ENCODE measurements at places on chromosomes 2 and 18.
A peak's percentile ranks its signal among the peaks of the same experiment; 100 is the strongest.

DNA sequence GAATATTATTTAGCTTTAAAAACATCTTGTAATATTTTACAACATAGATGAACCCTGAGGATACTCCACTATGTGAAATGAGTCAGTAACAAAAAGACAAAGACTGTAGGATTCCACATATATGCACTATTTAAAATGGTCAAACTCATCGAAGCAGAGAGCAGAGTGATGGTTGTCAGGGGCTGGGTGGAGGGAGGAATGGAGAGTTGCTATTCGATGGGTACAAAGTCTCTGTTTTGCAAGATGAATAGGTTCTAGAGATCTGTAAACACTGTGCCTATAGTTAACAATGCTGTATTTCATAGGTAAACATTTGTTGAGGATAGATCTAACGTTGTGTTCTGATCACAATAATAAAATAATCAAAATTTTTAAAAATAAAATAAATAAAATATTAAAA lies 1675.9 kb upstream of the CELF4 start:
- DNase-seq: no peak

DNA sequence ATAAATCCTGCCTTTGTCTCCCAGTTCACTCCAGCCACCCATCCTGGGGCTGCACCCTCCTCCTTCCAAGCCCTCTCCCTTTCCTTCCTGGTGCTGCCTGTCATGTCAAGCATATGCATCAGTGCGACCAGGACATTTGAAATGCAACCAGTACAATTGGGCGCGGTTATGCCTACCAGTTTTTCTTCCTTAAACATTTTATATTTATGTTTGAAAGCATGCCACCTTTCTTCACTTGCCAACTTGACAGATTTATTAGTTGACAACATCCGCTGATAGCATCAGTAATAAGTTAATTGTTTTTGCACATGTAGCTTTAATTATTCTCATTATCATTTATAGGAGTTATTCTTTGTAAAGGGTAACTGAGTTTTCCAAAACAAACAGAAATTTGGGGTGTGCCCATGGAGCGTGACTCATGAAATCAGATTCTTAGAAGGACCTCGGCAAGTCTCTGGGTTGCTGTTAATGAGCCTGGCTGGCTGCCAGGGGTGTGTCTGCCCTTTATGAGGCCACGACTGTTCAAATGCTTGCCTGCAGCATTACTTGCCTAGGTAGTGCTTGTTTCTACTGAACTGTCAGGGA lies 32.8 kb upstream of the IL1B start:
- no peak for DNase-seq

DNA sequence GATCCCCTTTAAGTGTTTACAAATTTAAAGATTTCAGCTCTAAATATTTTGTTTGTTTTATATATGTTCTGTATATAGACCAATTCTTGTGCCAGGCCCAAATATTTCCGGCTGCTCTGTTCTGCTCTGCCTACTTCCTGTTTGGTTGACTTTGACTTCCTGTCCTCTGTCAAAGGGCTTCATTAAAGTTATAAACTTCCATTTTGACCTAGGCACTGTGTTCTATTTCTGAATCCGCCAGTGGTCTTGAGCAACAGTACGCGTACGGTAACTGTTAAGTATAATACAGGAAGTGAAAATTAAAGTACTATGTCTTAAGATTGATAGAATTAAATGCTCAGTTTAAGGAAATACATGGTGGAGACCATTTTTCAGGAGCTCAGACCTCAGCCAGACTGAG lies 13.5 kb upstream of the REL start:
- no peak for DNase-seq

- DNase-seq: no peak
These were observed 857 bp downstream of the DYM start for GRCh38 chr18:49459404-49460171.

- no peak for DNase-seq
These were observed 143.0 kb downstream of the ABCA12 start for GRCh38 chr2:214995409-214995808.

DNA sequence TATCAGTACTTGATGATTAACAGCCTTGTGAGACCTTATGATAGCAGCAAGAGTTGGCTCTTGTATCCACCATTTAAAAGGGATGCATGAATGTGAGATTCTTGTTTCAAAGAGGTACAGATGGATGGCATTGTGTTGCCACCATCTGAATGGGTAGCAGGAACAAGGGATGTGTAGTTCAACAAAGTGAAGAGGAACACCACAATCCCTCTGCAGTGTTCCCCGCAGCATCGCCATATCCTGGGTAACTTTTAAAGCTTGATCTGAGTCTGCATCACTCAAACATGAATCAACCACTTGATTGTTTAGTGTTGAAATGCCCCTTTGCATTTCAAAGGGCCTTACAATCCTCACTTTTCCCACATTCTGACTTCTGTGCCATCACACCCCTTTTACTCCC lies 106.7 kb downstream of the SS18 start:
- no peak for DNase-seq

GRCh38 chr2:79219383-79219988 lies 59.9 kb upstream of the REG3A start:
- peak; percentile 40 for DNase-seq

DNA sequence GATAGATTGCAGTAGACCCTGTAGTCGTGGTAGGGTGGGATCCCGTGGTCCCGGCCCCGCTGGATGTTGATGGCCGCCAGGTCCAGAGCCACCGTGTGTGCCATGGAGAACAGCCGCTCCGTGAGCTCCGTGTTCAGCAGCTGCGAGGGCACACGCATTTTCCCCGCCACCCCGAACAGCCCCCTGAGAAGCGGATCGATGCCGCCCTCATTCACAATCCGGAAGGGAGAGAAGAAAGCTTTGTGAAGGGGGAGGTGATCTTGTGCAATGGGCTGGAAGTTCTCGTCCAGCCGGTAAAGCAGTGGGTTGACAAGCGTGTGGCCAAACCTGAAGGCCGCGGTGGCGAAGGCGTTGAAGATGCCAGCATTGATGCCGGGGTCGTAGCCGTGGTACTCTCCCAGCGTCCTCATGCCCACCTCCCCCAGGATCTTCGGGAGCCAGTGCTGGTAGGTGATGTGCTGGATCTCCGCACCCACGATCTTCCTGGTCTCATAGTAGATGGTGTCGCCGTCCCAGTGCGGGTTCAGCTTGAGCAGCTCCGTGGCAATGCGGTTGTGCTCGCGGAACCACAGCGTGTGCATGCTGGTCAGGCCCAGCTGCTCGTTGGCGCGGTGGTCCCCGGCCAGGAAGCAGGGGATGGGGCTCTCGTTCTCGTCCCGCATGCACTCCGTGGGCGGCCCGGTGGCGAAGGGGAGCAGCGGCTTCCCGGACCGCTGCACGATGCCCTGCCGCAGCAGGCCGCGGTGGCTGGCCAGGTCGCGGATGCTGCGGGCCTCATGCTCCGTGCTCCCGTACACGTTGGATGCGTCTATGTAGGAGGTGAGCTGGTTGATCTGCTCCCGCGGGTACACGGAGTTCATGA lies 95.8 kb downstream of the PXDN start:
- DNase-seq: peak; percentile 9

- no peak for DNase-seq
These were observed 32.3 kb upstream of the ZBTB7C start for GRCh38 chr18:48441405-48441881.

DNA sequence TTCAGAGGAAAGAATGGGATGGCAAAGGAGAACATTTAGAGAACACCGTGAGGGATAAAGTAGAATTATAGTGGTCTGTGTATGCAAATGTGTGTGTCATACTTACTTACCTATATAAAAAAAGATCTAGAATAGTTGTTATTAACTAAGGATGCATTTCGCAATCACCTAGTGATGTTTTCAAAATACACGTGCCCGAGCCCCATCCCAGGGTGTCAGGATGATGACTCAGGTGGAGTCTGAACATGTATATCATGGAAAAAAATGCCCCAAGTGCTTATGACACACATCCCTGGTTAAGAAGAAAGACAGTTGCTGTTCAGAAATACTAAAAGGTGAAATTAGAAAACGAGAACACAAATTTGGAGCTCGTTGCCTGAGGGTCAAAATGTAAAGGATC lies 109.0 kb downstream of the CERS6 start:
- DNase-seq: no peak

DNA sequence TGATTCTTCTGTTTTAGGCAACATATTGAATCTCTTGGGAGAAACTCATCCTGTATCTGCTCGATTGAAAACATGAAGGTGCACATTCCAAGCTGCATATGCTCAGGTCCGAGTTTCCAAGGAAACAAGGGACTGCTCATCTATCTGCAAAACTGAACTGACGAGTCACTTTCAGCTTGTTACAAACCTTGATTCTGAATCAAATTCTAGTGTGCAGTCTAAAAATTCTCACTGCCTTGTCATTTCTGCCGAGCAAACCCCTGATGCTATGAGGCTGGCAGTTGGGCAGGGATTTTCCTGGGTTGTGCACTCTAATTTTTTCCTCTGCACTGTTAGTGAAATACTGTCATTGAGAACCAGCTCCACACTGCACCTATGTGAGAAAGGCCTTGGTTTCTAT lies 101.3 kb upstream of the ETAA1 start:
- DNase-seq: no peak

GRCh38 chr18:11149441-11150270 lies at the start of gene PIEZO2:
TSS of gene PIEZO2 (minus strand) at chr18:11149569. CDS start at chr18:11148588, 981 bp downstream.
- DNase-seq: no peak

DNA sequence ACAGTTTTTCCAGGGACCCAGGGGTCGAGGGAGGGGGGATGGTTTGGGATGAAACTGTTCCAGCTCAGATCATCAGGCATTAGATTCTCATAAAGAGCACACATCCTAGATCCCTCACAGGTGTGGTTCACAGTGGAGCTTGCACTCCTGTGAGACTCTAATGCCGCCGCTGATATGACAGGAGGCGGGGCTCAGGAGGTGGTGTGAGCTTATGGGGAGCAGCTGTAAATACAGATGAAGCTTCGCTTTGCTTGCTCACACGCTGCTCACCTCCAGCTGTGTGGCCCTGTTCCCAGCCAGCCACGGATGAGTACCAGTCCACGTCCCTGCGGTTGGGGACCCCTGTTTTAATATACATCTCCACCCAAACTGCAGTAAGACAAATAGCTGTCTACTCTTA lies 204.2 kb downstream of the AGAP1 start:
- DNase-seq: no peak

DNA sequence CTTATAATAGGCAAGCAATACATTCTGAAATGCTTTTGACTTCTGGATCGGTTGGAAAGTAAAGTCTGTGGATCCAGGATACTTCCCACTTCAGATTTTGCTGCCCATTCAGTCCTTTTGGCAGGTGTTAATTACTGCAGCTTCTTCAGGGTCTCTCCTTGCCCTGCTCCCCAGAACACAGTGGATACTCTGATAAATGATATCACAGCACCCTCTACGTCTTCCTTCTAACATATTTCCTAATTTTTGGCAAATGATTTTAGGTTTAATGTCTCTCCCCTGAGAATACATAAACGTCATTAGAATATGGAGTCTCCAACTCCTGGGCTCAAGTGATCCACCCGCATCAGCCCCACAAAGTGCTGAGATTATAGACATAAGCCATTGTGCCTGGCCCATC lies 249.8 kb downstream of the NYAP2 start:
- no peak for DNase-seq

GRCh38 chr2:10378189-10378588 lies 69.9 kb downstream of the ODC1 start:
- DNase-seq: no peak

- DNase-seq: peak; percentile 24
These were observed 3.5 kb upstream of the NEURL3 start for GRCh38 chr2:96508521-96509113.

GRCh38 chr2:64225491-64225890 lies 81.3 kb upstream of the PELI1 start:
- DNase-seq: no peak

DNA sequence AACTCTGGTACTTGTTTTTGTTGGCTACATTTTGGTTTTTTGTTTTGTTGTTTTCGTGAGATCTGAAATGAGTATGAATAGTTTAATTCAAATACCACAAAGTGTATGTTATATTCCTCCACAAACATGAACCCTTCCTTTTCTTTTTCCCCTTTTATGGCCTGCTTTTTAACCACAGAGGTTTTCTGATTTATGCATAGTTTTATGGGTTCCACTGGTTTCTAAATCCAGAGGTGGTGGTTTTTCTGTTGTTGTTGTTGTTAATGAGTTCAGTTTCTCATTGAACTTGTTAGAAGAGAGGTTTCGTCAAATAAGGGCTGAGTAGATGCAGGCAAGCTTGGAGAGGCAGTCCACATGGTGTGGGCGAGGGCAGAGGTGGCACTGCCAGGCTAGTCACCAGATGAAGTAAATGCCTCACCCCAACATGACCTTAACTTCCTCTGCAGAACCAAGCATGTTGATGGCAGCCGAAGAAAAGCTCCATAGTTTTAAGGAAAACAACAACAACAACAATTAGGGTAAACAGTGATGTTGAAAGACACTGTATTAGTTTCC lies 72.5 kb downstream of the RIF1 start:
- DNase-seq: no peak

- DNase-seq: no peak
These were observed 941.9 kb upstream of the FANCL start for GRCh38 chr2:59183070-59183469.

GRCh38 chr2:148338541-148338940 lies 306.0 kb upstream of the EPC2 start:
- no peak for DNase-seq

DNA sequence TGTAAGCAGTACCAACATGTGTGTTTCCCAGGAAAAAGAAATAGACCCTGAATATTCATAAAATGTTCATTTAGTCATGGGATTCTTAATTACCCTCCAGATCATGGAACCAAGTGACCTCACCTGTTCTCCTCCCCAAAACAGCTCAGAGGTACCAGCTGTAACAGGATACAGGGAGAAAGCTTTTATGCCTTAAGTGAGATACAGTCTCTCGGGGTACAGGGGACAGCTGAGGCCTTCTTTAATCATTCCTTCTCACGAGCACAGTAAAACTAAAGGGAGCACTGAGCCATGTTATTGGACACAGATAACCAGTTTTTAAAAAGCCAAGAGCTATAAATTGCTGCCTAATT lies 16.6 kb downstream of the EPHA4 start:
- no peak for DNase-seq

DNA sequence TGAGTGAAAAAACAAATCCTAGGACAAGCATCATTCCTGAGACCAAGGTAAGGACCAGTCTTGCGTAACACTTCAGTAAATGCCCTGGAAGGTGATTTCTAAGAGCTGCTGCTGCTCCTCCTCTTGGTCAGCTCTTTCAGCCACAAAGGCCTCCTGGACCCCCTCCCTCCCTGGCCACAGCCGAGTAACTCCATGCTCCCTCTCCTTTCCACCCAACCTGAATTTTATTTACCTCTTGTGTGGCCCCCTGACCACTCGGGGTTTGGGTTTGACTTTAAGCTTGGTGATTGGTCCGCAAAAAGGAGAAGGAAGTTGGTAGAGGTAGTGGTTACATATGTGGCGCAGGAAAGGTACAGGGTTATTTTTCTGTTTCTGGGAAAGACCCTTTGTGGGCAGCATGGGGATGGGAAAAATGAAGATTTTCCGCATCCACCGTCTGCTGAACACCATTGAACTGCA lies 9.2 kb downstream of the HTRA2 start:
- no peak for DNase-seq

DNA sequence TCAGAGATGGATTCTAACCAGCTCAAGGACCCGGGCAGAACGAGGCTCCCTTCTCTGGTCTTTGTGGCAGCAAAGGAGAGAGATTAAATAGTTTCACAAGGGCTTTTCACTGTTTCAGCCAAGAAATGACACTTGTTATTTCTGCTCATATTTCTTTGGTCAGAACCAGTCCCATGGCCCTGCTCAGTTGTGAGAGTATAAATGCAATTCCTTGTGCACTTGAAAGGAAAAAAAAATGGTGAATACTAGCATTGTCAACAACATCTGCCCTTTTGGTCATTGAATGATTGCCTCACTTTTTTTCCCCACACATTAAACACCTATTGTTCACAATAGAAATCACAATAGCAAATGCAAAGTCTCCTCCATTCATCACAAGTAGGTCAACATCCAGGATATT lies 104.4 kb downstream of the RDH14 start:
- DNase-seq: no peak

- DNase-seq: no peak
These were observed 29.2 kb upstream of the PPP4R1 start for GRCh38 chr18:9643549-9643948.

Data from D341Med (cell line).